ENCODE measurements at places on chromosomes 6 and 20.
A peak's percentile ranks its signal among the peaks of the same experiment; 100 is the strongest.

DNA sequence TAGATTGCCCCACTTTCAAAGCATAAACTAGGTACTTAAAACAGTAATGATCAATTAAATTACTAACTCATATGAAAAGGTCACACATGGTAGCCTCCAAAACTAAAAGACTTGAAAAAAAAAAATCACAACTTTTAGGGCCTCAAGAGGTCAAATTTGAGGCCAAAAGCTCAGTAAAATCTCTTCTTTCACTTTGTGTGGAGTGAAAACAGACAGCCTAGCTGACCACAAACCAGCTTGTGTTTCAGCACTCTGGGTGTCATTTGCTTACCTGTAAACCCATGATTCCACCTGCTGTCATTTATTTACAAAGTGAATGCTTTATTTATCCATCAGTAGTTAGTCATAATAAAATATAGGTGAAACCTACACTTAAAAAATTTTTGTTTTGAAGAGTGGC, 34.0 kb downstream of the GNAS start:
- no peak for DNase-seq

DNA sequence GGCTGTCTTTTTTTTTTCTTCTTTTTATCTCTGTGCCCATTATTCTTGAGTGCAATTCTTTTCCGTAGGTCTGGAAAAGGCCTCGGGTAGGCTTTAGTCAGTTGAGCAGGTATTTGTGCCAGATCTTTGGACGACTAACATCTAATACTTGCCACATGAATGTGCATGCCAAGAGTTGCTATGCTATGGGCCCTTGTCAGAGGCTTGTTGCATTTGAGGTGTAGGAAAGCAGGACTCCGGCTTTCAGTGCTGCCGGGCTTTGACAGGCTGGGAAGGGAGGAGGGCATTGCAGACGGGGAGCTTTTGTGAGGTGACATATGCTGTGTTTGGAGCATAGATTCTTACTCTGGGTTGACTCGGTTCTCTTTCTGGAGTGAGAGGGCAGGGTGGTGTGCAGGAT, 10.2 kb downstream of the LRRC1 start:
- no peak for DNase-seq

GRCh38 chr20:49666911-49667310, 46.8 kb downstream of the B4GALT5 start:
- no peak for DNase-seq

DNA sequence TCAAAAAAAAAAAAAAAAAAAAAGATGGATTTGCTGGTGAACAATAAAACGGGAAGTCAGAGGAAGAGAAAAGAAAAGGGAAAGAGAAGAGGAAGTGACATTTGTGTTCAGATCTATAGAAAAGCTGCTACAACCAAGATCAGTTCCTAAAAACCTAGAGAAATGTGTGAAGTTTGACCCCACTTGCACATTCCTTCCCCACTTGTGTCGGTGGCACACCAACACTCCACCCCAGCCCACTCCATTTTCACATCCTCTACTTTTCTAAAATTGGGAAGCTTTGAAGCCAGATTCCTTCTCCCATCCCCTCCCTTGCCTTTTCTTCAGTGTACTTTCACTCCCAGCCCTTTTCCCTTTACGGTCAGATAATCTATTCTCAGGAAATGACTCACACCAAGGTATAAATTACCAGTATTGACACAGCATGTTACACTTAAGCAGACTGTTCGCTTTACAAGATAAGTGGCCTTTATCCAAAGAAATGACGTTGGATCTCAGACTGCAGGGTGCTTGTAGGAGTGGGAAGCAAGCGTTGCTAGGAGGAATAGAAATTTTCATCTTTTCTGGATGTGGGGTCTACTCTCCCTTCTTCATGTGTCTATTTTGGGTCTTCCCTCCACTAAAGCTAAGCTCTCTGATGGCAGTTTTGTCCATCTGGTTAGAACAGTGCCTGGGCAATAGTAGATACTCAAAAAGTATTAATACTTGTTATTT, 92.5 kb upstream of the ADGRF1 start:
- DNase-seq: peak; percentile 94

DNA sequence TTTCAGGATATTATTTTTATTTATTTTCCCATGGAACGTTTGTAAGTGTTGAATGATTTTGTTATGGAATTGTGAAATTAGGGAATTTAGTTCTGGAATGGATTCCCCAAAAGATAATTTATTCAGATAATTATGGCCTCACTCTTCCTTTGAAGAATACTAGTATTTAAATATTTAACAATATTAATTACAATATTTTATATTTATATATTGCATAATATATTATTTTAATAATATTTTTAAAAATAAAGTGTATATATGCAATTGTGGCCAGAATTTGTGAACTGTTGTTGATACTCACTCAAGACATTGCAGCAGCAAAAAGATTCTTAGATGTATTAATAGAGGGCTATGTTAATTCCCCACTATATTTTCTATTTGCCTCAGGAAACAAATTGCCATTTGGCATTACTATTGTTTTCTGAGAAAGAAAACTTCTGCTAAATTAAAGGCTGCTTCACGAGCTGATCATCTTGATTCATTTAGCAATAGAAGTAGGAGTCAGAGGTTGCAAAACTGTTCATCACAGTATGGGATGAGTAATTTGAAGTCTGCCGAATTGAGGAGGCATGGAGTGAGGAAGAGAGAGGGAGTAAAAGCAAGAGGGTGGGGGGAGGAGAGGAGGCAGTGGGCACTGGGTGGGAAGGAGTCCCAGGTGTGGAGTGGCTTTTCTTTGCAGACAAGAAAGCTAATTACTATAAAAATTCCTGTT, 729.2 kb downstream of the DHX35 start:
- peak; percentile 47 for DNase-seq

- no peak for DNase-seq
Measured at GRCh38 chr20:35279040-35279439, 1.1 kb upstream of the MMP24OS start.

DNA sequence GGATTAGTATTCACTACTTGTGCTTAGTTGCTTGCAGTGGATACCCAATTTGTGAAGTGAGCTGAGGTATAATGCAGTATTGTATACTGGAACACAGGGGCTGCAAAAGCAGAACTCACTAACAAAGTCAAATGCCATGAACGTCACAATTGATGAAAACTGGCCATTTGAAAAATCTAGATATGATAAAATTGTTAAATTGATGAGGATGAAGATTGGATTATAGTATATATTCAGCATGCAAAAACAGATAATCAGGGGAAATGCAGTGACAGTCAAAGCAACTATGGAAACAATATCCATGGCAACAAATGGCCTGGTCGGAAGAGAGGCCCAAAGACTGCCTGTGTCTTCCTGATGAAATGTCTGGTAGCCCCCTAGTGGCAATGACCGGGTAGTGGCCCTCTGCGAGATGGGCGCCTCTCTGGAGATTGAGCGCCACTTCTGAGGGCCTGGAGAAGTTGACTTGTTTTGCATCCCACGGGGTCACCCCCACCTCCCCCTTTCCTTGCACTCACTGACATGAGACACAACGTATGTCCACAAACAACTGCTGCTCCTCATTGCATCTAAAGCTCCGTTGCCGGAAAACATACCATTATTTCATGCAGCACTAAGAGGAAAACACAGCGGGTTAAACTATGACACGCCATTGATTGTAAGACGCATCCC, 43.6 kb downstream of the C6orf15 start:
- peak; percentile 77 for DNase-seq

DNA sequence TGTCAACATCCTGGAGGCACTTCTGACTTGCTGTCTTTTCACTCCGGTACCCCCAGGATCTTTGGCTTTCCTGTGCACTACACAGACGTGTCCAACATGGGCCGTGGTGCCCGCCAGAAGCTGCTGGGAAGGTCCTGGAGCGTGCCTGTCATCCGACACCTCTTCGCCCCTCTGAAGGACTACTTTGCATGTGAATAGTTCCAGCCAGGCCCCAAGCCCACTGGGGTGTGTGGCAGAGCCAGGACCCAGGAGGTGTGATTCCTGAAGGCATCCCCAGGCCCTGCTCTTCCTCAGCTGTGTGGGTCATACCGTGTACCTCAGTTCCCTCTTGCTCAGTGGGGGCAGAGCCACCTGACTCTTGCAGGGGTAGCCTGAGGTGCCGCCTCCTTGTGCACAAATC, 12.0 kb upstream of the MAPRE1 start:
- DNase-seq: no peak

All from fibroblast of skin of abdomen (primary cell).